ENCODE measurements at places on chromosomes 3 and 15. TPM values are rescaled to one million over a fixed set of nuclear protein-coding genes. Genes with fewer than 3 reads are reported as not detected.

Gene COMMD4
- 188 TPM for total RNA-seq

Gene LRRC34
- not detected for total RNA-seq

Gene SI
- total RNA-seq = not detected

Gene THSD4
- total RNA-seq = 23.0 TPM

Gene ZMYND10
- 0.93 TPM for total RNA-seq

Gene ANKRD34C
- not detected for total RNA-seq

Gene GPR156
- 0.54 TPM for total RNA-seq

Gene KLF15
- total RNA-seq = 0.08 TPM

Gene LCMT2
- total RNA-seq = 7.8 TPM

Gene P2RY1
- 0.37 TPM for total RNA-seq
